Effector memory CD8-positive, alpha-beta T cell (primary cell): ENCODE measurements at places on chromosomes 5 and 9.

- DNase-seq, result no peak
Observed at GRCh38 chr5:153237671-153238332, 252.7 kb upstream of the GRIA1 start.

- DNase-seq, result peak; percentile 25
Observed at GRCh38 chr5:143229426-143229895, 174.0 kb downstream of the NR3C1 start.

DNA sequence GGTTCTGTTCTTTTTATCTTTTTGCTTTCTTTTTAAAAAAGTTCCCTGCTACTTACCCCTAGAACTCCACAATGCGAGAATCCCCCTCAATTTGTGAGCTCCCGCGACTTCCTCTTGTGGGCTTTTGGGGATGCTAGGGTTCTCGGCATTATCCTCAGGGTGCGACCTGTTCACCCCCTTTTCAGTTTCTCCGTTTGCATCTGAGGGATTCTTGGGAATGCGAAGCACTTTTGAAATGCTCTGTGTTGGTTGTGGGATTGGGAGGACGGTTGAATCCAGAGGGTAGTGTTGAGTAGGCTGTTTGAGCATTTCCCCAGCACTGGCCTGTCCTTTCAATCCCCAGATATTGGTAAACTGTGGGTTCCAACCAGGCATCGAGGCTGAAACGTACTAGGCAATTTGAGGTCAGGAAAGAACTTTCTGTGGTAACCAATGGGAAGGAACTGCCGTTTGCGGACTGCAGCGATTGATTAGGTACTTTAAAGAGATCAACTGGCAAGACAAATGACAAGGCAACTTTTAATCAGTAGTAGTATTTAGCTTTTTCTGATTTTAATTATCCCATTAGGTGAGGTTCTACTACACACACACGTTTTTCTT, 415 bp downstream of the XRCC4 start:
- no peak for DNase-seq

- no peak for DNase-seq
Observed at GRCh38 chr5:142874540-142874939, 104.4 kb downstream of the ARHGAP26 start.
